ENCODE measurements at places on chromosomes 5 and 9.
A peak's percentile ranks its signal among the peaks of the same experiment; 100 is the strongest.

DNA sequence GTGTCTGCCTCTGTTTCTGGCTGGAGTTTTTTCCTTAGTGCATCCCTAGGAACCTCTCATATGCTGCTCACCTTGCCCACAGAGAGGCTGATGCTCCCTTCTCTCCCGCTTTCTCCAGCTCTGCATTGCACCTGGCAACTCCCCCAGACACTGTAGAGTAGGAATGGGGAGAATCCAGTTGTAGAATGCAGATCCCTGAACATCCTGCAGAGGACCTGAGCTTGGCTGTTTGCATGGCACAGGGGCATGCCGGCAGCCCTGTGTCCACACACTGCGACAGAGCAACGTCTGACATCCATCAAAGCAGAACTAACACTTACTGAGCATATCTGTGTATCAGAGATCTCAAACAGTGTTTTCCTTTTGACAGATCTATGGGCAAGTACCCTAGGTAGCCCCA lies 19.9 kb downstream of the IDNK start:
- no peak for DNase-seq

DNA sequence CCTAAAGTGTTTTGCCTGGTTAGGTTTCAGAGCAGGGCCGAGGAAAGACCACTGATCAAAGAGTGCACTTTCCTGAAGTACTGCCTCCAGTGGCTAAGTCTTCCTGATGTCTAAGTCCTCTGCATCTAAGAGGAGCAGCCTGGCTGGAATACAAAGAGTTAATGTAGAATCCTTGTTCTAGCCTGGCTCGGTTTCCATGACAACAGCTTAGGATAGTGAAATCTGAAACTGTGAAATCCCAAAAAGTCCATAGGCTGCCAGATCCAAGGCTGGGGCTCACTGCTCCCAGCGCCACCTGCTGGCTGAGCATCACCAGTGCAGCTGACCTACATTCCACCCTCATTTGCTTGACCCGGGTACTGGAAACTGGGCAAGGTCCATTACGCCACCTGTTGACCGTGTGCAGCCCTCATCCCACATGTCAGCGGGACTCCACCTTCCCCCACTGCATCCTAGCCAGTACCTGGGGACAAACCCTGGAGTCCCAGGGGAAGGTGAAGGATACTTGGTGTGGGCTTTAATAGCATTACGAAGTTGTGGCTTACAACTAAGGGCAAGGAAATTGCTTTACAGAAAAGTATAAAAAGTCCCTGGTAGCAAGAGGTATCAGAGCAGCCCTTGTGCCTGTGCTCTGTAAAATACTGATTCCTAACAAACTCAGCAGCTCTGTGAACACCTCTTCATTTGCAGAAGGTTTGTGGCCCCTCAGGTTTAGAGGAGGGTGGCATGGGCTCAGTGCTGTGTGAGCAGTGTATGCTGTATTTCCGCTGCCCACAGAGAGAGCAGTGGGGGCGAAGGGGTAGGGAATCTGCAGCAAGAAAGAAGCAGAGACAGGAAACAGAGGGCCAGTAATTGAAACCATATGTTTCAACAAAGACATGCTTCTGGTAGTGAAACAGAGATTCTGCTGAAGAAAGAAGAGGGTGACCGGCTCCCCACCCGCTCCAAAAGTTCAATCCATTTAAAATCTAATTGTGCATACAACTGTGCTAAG lies 36.0 kb downstream of the PCDHGC5 start:
- peak; percentile 98 for DNase-seq

- no peak for DNase-seq
Observed at GRCh38 chr9:94903961-94904421, 177.5 kb downstream of the AOPEP start.

DNA sequence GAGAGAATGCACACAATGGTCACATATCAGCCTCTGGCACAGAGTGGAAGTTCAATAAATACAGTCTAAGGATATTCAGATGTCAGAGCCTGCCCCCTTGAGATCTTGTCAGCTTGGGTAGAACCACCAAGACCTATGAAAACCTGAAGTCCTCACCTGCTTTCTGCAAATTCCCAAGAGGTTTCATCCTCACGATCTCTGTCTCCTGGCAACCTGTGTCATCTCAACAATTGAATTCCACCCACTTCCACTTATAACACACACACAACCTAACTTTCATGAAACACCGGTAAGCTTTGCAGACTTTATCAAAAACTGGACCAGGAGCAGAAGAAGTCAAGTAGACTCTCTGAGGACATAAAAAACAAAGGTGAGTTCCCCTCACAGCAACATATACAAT lies 151.6 kb upstream of the SLC30A5 start:
- DNase-seq = no peak

DNA sequence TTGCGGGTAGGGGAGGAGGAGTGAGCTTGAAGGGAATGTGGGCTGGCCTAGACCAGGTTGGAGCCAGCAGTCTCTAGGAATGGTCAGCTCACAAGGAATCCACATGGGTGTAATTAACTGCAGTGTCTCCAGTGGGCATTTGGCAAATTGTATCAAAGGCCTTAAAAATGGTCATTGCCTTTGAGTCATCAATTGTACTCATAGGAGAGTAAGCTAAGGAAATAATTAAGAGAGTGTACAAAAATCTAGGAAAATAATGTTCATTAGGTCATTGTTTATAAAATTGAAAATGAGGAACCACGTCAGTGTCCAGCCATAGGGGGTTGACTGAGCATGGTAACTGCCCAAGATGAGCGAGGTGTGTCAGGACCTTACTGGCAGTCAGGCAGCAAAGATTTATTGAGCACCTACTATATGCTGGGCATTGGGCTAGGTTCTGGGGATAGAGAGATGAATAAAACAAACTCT lies 29.8 kb upstream of the RPL26L1 start:
- peak; percentile 80 for DNase-seq

GRCh38 chr5:7078101-7078500 lies 317.8 kb upstream of the ADCY2 start:
- DNase-seq = no peak

- no peak for DNase-seq
Observed at GRCh38 chr5:81759632-81760005, 8.7 kb upstream of the SSBP2 start.

DNA sequence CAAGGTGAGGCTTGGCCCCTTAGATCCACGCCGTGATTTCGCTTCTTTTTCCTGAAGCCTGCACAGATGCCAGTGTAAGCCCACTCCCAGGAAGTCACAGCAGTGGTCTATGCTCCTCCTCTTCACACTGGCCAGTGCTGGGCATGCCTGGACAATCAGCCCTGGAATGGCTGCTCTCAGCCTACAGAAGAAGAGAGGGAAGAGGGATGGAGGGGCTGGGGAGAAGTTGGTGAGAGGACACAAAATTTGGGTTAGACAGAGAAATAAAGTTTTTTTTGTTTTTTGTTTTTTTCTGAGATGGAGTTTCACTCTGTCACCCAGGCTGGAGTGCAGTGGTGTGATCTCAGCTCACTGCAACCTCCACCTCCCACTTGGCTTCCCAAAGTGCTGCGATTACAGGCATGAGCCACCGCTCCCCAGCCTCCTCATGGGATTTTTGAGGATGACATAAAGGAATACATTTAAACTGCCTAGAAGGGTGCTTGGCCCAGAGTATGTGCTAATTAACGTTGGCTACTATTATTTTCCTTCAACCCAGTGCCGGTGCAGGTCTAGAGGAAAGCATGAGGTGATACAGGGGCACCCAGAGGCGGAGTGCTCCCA lies 830 bp downstream of the S100Z start:
- DNase-seq = no peak

GRCh38 chr5:109690242-109690974 lies 681 bp downstream of the MAN2A1 start:
- DNase-seq = peak; percentile 60

GRCh38 chr9:123046406-123047195 lies 13.1 kb downstream of the GPR21 start:
- no peak for DNase-seq

DNA sequence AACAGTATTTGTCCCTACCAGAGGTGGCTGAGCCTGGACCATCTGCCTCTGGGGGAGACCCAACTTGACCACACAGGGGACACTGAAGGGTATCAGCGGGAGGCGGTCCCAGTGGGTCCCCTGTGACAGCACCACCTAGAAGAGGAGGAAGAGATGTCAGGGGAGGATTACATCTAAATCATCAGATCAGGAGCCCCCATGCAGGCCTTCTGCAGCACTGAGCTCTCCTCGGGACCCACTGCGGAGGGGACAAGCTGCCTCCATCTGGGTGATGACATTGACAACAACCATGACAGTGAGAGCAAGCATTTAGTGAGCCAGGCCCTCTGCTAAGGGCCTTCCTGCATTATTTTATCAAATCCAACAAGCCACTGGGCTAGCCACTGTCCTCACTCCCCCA lies 12.3 kb downstream of the ORM2 start:
- no peak for DNase-seq

- peak; percentile 73 for DNase-seq
Observed at GRCh38 chr5:14706615-14707021, 42.1 kb downstream of the OTULIN start.

- no peak for DNase-seq
Observed at GRCh38 chr9:69028754-69029153, 6.8 kb upstream of the FXN start.

- DNase-seq = peak; percentile 41
Observed at GRCh38 chr9:14661421-14662059, 31.7 kb downstream of the ZDHHC21 start.

- DNase-seq = no peak
Observed at GRCh38 chr9:114155995-114156656, 789 bp downstream of the COL27A1 start.

DNA sequence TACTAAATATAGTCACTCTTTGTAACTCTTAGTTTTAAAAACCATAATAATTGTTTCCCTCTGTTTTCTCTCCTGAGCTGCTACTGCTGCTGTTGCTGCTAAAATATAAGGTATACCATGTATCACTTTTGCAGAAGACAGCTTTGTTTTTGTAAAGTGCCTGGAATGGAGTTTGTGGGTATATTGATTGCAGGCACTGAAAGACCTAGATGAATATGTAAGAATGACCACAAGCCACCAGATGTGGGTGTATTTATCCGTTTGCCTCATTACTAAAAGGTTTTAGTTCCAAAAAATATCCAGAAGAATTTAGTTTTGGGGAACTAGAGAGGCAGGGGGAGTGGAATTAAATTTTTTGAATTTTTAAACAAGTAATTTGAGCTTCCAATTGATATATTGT lies 151.1 kb upstream of the CDKN2B start:
- DNase-seq = no peak

- DNase-seq = no peak
Observed at GRCh38 chr9:124739360-124739759, 31.8 kb downstream of the NR6A1 start.

GRCh38 chr9:121484651-121485446 lies 14.8 kb downstream of the GGTA1 start:
- DNase-seq = no peak

DNA sequence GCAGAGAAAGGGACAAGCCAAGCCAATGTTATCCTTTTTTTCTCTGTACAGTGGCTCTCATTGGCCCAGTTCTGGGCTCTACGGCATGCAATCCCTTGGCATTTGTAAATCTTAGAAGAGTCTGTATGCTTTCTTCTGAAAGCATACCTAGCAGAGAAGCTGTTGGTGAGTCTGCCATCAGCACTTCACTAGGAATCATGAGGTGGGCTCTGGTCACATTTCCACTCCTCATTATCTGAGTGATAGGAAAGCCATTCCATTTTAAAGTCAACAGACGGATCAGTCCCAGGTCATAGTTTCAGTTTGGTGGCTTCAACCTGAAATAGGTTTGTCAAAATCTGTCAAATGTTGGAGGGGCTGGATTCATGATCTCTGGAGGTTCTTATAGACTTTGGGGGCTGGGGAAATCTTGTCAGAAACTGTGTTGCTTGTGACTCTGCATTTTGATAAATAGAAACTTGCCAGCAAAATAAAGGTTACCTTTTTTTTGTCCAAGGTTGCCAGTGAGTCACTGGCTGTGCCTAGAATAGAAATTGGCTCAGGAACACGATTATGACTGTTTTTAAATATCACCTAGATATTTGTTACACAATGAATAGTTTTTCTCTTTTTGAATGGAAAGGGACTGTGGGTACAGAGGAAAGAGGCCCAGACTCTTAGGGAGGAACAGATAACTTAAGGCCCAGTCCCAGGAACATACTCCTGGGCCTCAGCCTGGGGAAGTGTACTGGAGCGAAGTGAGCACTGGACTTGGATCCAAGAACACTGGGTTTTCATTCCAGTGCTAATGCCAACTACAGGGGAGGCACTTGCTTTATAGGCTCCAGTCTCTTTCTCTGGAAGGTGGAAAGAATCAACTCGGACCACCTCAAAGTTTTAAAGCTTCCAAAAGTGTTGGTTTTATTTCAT lies 183.1 kb downstream of the NMUR2 start:
- DNase-seq = no peak

GRCh38 chr5:55421074-55421529 lies 113.3 kb downstream of the MTREX start:
- no peak for DNase-seq

DNA sequence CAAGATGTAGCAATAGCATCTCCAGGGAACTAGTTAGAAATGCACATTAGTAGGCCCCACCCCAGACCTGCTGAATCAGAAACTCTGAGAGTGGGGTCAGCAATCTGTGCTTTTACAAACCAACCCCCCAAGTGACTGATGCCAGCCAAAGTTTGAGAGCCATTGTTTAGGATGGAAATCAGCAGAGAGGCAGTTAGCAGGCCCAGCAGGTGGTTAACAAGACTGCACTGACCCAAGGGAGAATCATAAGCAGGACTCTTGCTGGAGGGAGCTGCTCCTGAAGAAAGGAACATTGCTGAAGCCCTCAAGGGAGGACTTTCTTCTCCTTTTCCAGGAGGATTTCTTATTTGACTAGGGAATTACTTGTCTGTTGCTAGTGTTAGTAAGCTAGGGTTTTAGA lies 74.2 kb upstream of the SLC12A2 start:
- no peak for DNase-seq

- no peak for DNase-seq
Observed at GRCh38 chr9:124239249-124240073, 18.3 kb upstream of the NEK6 start.

DNA sequence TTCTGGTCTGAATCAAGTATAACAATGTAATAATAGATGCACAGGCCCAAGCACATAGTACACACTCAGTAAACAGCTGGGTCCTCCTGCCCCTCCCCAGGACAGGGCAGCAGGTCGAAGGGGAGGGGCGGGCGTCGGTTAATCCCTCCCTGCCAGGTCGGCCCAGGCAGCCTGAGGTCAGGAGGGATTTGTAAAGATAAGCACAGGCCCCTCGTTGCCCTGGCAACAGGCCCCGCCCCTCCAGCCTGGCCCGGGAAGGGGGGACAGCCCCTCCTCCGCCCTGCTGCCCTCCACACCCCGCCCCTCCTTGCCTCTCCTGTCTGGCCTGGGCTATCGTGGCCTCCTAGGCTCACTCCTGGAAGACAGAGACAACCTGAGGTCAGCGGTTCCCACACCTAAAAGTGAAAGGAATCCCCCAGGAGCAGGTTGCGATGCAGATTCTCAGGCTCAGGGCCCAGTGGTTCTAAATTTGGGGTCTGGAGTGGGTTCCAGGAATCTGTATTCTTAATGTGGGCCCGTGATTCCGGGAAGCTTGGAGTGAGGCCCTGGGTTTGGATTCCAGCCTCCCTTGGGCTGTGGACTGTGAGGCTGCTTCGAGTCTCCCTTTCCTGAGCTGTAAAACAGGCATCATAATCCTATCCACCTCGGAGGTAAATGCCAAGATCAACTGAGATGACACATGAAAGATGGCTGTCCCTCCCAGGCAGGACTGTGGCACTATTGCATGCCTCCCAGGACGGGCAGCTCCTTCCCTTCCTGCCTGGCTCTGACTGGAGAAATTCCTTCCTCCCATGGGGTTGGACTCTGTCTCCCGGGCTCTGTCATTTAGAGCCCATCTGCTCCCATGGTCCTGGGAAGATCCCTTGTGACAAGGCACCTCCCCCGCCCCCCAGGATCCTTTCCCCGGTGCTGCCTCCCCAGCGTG lies 4.4 kb downstream of the CRB2 start:
- peak; percentile 76 for DNase-seq

All from mesenchymal stem cell (in vitro differentiated cells and primary cell).